Activated T-helper 2 cell treated with anti-CD3 and anti-CD28 coated beads, Interferon-gamma antibody, Interleukin-2, Interleukin-4, amounts not matched to agents 10 μg/mL and 5 μg/mL and 100 μg/mL, durations not matched to agents 14 hours and 24 hours and 36 hours (primary cell): ENCODE measurements at places on chromosomes 1 and 21.

- no peak for DNase-seq
Observed at GRCh38 chr1:69401879-69402278, 165.8 kb upstream of the LRRC7 start.

DNA sequence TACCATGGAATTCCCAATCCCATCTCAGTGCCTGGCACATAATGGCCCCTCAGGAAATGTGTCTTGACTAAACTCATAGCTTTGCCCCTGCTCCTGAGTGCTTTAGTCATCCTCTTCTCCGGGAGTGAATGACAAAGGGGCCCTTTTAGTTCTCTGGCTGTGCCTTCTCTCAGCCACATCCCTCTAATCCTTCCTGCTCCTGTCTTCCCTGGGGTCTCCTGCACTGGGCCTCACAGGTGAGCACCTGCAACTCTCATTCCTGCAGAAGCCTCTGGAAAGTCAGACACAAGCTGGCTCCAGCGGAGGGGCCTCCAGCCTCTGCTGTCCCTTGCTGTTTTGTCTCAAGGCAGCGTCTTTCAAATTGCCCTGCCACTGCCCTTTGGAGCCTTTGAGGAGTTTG is 14.0 kb upstream of the ETV3L start:
- DNase-seq = no peak

GRCh38 chr1:20184481-20184900 is 1.4 kb upstream of the UBXN10 start:
- no peak for DNase-seq

DNA sequence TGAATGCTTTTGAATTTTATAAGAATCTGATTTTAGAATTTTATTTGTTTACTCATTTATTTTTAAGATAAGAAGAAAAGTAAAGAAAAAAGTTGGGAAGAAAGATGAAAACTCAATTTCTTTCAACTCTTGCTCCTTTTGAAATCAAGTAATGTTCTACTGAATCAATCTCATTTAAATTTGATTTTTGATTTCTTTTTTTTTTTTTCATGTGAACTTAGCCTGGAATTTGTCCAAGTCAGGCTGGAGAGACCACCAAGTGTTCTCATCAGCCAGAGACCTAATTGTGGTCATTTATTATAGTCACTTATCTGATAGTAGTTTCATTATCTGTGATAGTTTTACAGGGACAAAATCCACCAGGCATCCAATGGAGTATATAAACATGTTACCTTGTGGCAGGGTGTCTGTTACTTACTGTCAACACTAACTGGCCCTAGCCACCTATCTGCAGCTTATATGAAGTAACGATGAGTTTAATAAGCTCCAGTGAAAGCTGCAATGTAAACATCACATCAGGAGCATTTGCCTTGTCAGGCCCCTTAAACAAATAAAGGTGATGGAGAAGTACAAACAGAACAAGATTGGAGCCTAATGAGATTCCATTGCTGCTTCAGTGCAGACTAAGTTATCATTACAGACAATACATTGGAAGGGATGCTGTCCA is 39.2 kb downstream of the HLX start:
- DNase-seq = no peak

- no peak for DNase-seq
Observed at GRCh38 chr1:183234660-183235476, 48.8 kb downstream of the LAMC2 start.

- DNase-seq = peak; percentile 27
Observed at GRCh38 chr1:153404768-153405167, 11.6 kb upstream of the S100A7A start.

DNA sequence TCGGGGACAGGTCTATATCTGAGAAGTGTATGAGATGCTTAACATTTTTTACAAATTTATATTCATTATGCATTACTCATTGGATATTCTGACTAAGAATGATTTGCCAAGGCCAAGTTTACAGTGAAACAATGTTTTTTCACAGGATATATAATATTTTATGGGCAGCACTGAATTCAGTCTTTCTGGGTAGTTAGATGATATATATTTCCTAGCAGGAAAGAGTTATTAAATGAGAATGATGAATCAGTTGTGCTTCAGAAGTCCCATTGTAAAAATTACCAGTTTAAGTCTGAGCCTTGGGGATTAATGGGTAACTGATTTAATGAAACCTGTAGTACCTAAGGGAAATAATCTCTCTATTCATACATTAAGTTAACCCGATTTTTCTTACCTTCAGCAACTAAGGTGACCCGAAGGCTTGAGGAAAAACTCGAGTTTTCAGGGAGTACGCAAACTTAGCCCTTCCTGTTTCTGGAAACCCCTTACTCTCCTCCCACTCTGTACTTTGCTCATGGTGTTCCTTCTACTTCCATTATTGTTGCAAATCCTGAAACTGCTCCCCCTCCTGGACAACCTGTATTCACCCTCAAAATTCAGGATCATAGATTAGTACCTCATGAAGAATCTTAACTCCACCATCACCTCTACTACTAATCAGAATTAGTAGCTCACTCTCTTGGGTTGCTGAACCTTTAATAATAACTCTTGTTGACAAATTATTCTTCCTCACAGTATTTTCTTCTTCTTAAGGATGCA is 135.1 kb downstream of the AK5 start:
- DNase-seq = no peak

GRCh38 chr1:156102633-156103511 is 11.6 kb upstream of the LMNA start:
- no peak for DNase-seq

GRCh38 chr1:36764798-36765197 is 269.5 kb downstream of the GRIK3 start:
- no peak for DNase-seq

GRCh38 chr1:197841883-197842553 is 60.4 kb upstream of the C1orf53 start:
- no peak for DNase-seq

- DNase-seq = peak; percentile 22
Observed at GRCh38 chr1:115089420-115090185, at the start of gene TSPAN2. TSPAN2 (minus strand) TSS chr1:115089503; CDS start chr1:115089432, 71 bp downstream.

DNA sequence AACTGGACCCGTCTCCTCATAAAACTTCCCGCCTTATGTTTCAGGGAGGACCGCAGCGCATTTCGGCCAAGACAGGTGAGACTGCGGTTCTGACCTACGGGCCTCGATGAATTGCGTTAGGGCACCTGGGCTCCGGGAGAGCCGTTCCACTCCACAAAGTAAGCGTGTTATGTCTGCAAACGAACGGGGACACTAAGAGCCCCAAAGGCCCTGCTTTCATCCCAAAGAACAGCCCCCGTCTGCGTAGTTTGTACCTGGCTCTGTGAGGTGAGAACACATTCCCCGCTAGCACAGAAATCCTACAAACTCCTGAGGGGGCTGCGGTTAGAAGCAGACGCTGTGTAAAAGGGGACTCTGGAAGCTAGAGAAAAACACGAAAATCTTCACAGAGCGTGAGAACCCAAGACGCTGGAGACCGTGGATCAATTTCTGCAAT is 41.6 kb upstream of the PPIAL4F start:
- DNase-seq = peak; percentile 35

DNA sequence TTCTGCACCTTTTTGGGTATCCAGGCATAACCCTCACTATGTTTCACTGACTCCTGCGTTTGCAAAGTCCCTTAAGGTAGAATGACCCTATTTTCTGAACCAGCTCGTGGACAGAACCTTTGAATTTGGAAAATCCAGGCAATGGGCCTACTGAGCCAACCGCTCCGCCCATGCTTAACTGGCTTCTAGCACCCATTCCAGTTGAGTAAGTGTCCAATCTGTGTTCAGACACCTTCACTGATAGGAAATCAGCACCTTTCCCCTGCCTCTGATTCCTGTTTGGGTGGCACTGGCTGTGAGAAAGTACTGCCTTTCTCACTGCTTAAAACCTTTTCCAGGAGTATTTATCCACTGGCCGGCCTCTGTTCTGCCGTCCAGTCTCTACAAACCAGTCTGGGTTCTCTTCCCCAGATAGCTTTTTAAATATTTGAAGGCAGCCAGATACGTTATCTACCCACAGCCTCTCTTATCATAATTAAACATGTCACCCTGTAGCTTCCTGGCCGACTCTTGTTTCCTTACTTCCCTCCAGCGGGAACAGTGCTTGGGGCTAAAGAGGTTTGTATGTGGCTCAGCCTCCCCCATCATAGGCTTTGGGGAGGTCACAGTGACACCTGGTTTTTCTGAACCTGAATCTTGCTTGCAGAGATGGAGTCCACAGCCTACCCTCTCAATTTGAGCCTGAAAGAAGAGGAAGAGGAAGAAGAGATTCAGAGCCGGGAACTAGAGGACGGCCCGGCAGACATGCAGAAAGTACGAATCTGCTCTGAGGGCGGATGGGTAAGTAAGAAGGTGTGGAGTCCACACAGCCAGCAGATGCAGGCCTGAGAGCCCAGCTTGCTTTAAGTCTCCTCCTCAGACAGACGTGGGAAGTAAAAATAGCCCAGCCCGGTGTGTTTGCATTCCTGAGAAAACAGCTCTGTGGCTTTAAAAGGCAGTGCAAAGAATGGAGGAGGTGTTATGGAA is 1.3 kb downstream of the POGK start:
- no peak for DNase-seq

- DNase-seq = no peak
Observed at GRCh38 chr1:203321273-203322052, 16.1 kb downstream of the BTG2 start.

DNA sequence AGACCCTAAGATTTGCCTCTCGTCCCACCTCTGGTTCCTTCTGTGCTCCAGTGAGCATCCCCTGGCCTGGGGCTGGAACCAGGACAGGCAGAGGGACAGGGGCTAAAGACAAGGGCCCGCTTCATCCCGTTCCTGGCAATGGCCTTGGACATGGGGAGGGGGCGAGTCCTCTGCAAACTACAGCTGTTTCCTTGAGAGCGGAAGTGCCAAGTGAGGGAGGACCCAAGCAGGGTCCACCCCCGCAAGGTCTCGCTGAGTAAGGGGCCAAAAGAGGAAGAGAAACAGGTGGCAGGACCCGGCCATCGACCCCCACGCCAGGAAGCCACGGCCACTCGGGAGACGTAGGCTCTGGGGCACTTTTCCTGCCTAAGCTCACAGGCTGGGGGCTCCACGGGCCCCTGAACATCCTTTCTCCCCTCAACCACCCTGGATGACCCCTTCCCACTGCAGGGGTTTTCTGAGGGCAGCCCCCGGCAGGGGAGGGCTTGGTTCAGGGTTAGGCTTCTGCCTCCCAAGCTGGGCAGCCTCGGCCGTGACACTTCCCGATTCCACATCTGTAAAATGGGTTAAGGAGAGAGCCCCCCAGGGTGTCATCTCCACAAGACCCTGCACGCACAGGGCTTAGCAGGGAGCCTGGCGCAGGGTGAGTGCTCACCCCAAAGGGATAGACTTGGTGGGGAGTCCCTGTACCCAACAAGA is 17.9 kb upstream of the PLEKHG5 start:
- DNase-seq = no peak

DNA sequence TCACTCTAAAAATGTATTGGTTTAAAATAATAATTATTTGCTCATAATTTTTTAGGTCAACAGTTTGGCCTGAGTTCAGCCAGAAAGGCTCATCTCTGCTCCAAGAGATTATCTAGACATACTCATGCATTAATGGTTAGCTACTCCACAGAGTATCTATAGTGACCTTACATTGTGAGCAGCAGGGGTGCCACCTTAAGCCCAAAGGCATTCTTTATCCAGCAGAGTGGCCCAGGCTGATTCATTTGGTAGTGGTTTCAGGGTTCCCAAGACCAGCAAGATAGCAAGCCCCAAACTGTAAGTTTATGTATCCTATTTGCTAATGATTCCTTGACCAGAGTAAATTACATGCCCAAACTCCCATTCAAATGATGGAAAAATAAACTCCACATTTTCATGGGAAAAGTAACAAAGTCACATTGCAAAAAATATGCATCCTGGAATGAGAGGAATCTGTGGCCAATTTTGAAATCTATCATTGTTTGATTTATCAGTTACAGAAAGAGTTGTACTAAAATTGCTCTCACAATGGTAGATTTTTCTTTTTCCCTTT is 182.6 kb upstream of the KCNK2 start:
- DNase-seq = no peak

GRCh38 chr1:194478731-194479130 is 1292.3 kb upstream of the B3GALT2 start:
- DNase-seq = no peak

GRCh38 chr1:100950781-100951180 is 54.9 kb downstream of the SLC30A7 start:
- no peak for DNase-seq

DNA sequence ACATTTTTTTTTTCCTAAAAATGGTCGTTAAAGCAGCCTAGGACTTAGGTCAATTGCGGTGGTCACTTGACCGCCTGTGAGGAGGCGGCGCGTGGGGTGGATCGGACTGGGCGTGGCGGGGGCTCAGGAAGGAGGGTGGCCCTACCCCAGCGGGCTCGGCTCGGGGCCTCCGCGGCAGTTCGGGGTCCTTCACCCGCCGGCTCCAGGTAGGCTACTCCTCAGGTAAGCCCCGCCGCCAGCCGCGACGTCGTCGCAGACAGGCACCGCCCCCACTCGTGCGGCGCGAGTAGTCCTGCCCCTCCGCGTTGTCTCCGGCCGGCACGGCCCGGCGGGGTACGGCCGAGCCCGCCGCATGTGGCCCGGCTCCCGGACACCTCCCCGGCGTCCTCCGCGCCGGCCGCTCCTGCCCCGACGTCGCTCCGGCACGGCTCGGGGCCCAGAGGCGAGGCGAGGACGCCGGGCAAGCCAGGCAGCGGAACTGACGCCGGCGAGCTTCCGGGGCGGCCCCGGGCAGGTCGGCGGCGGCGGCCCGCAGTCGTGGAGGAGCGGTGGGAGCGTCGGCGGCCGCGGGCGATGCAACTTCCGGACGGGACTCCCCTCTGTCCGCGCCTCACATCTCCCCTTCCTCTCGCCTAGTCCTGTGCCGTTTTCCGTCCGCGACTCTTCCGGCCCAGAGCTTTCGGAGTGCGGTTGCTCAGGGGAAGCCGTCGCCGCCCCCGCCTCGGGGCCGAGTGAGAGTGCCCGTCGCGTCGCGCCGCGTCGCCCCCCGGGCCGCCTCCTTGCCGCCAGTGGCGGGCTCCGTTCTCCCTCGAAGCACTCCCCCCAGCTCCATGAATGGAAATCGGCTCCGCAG is at the start of gene AGO3:
TSS of gene AGO3 (plus strand) at position 513 of the 853 bp plus-strand sequence. CDS start at position 835, 322 bp downstream.
- peak; percentile 86 for DNase-seq

GRCh38 chr1:228004856-228005462 is 1.8 kb upstream of the WNT3A start:
- no peak for DNase-seq

- DNase-seq = no peak
Observed at GRCh38 chr21:28885853-28886177, 106.9 kb downstream of the LTN1 start.
